Spleen (tissue), 13 donors: ENCODE measurements at places on chromosomes 12 and 14. TPM values are rescaled to one million over a fixed set of nuclear protein-coding genes. Genes with fewer than 3 reads are reported as not detected.

DNA sequence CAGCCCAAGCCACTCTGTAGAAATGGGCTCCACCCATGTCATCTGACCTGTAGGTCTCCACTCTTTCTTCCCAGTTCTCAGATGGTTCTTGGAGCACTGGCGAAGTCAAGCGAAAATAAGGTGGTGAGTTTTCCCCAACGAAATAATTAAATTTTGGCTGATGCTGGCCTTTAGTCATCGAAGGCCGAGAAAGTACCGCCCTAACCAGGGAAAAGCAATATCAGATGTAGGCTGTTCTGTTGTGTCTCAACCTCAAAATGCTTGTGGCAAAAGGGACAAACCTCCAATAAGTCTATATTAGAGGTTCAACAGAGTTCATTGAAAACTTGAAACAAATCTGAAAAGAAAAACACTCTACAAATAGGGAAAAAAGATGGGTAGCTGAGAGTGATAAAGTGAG lies 48.6 kb upstream of the BCAT1 start:
- H3K27me3 ChIP-seq: no peaks in the 10 kb centered on the region
- H3K4me1 ChIP-seq: peaks cover 33% of the 10 kb centered on the region
- no peak overlapping the region for H3K4me3 ChIP-seq
- peak overlapping the region; percentile 61 for H3K27ac ChIP-seq
- H3K36me3 ChIP-seq: no peaks in the 10 kb centered on the region
- DNase-seq: no peak

- H3K4me3 ChIP-seq: no peak overlapping the region
- no peaks in the 10 kb centered on the region for H3K4me1 ChIP-seq
- no peak for DNase-seq
- H3K36me3 ChIP-seq: no peaks in the 10 kb centered on the region
These were observed 44.2 kb downstream of the SOCS2 start for GRCh38 chr12:93616584-93617101.

The RNF212B gene
- polyA plus RNA-seq: not detected

The PIGH gene
- 24.8 TPM for polyA plus RNA-seq

The PXMP2 gene
- 7.7 TPM for polyA plus RNA-seq

DNA sequence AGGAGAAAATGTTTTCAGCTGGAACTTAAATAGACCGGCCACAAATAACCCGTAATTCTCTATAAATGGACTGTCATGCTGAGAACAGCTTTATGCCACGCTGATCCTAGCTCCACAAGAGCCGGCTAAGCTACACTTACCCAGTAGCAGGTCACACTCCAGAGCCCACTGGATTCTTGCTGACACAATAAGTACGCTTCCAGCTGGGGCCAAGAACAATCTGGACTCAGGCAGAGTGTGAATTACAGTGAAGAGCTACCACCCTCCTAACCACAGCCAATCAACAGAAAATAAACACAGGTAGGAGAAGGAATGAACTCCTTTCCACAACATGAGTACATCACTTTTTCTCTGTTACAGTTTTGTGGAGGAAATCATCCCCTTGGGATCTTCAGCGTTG lies 531.3 kb downstream of the GALC start:
- no peak overlapping the region for H3K4me3 ChIP-seq
- H3K36me3 ChIP-seq: no peaks in the 10 kb centered on the region
- no peak overlapping the region for H3K27ac ChIP-seq
- no peaks in the 10 kb centered on the region for H3K4me1 ChIP-seq
- no peaks in the 10 kb centered on the region for H3K27me3 ChIP-seq

GRCh38 chr14:80344208-80344607 lies 132.9 kb upstream of the DIO2 start:
- H3K27ac ChIP-seq: no peak overlapping the region
- no peaks in the 10 kb centered on the region for H3K36me3 ChIP-seq
- no peak for DNase-seq

- H3K4me1 ChIP-seq: no peaks in the 10 kb centered on the region
- H3K27ac ChIP-seq: no peak overlapping the region
- no peak for DNase-seq
These were observed 6.9 kb downstream of the FAM186B start for GRCh38 chr12:49598527-49598926.

DNA sequence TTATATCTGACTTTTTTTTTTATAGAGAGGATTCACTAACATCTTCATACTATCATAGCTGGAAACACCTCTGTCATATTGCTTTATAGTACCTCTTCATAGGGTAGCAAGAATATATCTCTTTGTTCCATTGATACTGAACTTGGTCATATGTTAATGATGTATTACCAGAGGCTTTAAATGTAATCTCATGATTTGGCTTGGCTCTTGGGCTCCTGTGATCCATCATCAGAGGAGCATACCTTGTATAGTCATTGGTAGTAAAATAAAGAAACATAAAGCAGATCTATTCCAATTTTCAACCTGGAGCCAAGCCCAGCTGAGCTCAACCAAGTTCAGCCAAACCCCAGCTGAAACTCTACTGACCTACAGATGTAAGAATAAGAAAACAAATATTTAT lies 43.2 kb upstream of the GRIN2B start:
- no peak for DNase-seq
- H3K4me3 ChIP-seq: no peak overlapping the region
- H3K36me3 ChIP-seq: no peaks in the 10 kb centered on the region

The CBLN3 gene
- polyA plus RNA-seq: 13.8 TPM

DNA sequence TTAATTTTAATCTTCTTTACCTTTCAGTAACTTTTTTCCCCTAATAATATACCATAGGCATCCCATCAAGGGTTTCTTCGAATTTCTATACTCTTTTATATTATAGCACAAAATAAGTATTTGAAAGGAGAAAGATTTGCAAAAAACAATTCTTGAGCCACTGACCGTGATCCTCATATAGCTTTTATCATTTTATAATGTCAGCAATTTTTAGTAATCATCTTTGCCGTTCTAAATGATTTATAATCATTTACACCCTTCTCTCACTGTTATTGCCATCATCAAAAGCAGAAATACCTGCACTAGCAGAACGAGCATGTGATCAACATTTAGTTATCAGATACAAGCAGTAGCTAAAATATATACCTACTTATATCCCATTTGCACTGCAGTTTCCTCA lies 16.9 kb downstream of the PTPRQ start:
- no peak overlapping the region for H3K4me3 ChIP-seq
- H3K4me1 ChIP-seq: no peaks in the 10 kb centered on the region
- no peak overlapping the region for H3K27ac ChIP-seq
- H3K27me3 ChIP-seq: no peaks in the 10 kb centered on the region
- no peaks in the 10 kb centered on the region for H3K36me3 ChIP-seq
- no peak for DNase-seq

DNA sequence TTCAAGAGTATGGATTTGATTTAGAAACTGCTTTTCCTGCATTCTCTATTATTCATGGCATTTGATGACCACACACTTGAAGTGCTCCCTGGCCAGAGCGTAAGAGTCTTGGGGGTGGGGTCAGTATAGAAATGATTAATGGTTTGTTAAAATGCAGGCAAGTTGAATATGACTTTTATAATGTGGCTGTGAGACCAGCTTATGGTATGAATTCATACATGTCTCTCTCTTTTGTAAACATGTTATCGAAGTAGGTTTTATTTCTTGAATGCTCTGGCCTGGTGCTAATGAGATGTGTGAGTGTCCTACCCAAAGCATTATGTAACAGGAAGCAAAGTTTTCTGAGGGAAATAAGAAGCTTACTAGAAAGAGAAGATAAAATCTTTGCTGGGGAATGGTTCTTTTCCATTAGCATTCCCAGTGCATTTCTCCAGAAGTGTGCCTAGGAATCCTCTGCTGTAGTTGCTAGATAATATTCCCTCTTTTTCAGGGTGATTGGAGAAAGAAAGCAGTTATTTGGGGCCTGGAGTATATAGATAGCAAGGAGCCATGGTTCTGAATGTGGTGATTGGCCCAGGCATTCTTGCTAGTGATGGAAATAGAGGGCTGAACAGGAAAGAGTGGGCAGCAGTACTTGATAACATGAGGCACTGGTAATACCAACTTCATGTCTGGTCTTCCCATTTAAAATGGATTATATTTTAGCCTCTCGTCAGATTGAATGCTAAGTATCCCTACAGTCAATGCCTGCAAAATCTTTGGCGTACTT lies 289.7 kb downstream of the RAD51B start:
- H3K4me1 ChIP-seq: peaks cover 3% of the 10 kb centered on the region
- no peak overlapping the region for H3K27ac ChIP-seq
- H3K27me3 ChIP-seq: no peaks in the 10 kb centered on the region
- DNase-seq: no peak
- no peak overlapping the region for H3K4me3 ChIP-seq

- H3K27me3 ChIP-seq: no peaks in the 10 kb centered on the region
- peaks cover 50% of the 10 kb centered on the region for H3K4me1 ChIP-seq
- peak within 1 kb of the TSS; percentile 98 for H3K27ac ChIP-seq
- H3K36me3 ChIP-seq: no peaks in the 10 kb centered on the region
These were observed at the start of the genes C12orf57 and RNU7-1 for GRCh38 chr12:6943722-6944380. Gene C12orf57 (plus strand): TSS chr12:6944022. CDS start chr12:6944122, 100 bp downstream. Gene RNU7-1 (plus strand): TSS chr12:6943816.

The FAIM2 gene
- 0.04 TPM for polyA plus RNA-seq

The SMIM41 gene
- 1.7 TPM for polyA plus RNA-seq

The GALNT6 gene
- 8.5 TPM for polyA plus RNA-seq

The SLCO1B3 gene
- not detected for polyA plus RNA-seq

- no peaks in the 10 kb centered on the region for H3K36me3 ChIP-seq
- H3K27me3 ChIP-seq: no peaks in the 10 kb centered on the region
- H3K4me1 ChIP-seq: no peaks in the 10 kb centered on the region
- DNase-seq: no peak
- H3K27ac ChIP-seq: no peak overlapping the region
- no peak overlapping the region for H3K4me3 ChIP-seq
These were observed 676.0 kb downstream of the SLC16A7 start for GRCh38 chr12:60271816-60272215.

GRCh38 chr12:4859478-4860210 lies 50.1 kb upstream of the KCNA1 start:
- no peak overlapping the region for H3K27ac ChIP-seq
- H3K4me1 ChIP-seq: peaks cover 8% of the 10 kb centered on the region
- no peaks in the 10 kb centered on the region for H3K27me3 ChIP-seq

The PTCSC3 gene
- not detected for polyA plus RNA-seq

- no peaks in the 10 kb centered on the region for H3K4me1 ChIP-seq
- no peak overlapping the region for H3K27ac ChIP-seq
- DNase-seq: no peak
- H3K27me3 ChIP-seq: no peaks in the 10 kb centered on the region
- H3K36me3 ChIP-seq: no peaks in the 10 kb centered on the region
- H3K4me3 ChIP-seq: no peak overlapping the region
These were observed 2.8 kb downstream of the KLRC4 start for GRCh38 chr12:10406725-10407124.

- no peak for DNase-seq
- H3K27ac ChIP-seq: no peak overlapping the region
- no peak overlapping the region for H3K4me3 ChIP-seq
- H3K27me3 ChIP-seq: no peaks in the 10 kb centered on the region
- H3K36me3 ChIP-seq: peaks cover 93% of the 10 kb centered on the region
These were observed 38.6 kb upstream of the TPH2 start for GRCh38 chr12:71900091-71900490.

- H3K27me3 ChIP-seq: no peaks in the 10 kb centered on the region
- H3K36me3 ChIP-seq: no peaks in the 10 kb centered on the region
- no peaks in the 10 kb centered on the region for H3K4me1 ChIP-seq
- no peak for DNase-seq
These were observed 12.9 kb downstream of the TMEM117 start for GRCh38 chr12:43848786-43849185.

GRCh38 chr12:128942960-128943477 lies 89.7 kb downstream of the GLT1D1 start:
- H3K4me1 ChIP-seq: peaks cover 5% of the 10 kb centered on the region
- no peaks in the 10 kb centered on the region for H3K36me3 ChIP-seq
- no peak overlapping the region for H3K27ac ChIP-seq
- no peak overlapping the region for H3K4me3 ChIP-seq
- DNase-seq: no peak
- H3K27me3 ChIP-seq: no peaks in the 10 kb centered on the region

- H3K27me3 ChIP-seq: no peaks in the 10 kb centered on the region
- H3K4me3 ChIP-seq: no peak overlapping the region
- no peak overlapping the region for H3K27ac ChIP-seq
- H3K36me3 ChIP-seq: no peaks in the 10 kb centered on the region
- no peak for DNase-seq
These were observed 77.0 kb upstream of the FGD4 start for GRCh38 chr12:32322354-32322753.

DNA sequence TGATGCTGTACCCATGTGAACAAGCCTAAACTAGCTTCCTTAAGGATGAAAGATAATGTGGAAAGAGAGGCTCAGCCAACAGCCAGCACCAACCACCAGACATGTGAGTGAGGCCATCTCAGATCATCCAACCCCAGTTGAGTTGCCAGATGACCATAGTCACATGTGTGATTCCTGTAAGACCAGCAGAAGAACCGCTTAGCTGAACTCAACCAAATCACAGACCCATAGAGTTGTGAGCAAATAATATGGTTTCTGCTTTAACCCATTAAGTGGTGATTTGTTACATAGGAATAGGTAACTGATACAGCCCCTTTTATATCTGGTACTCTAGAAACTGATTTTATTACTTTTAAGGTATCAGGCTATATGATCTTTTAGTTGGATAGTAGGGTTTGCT lies 17.6 kb upstream of the ELK3 start:
- H3K27me3 ChIP-seq: no peaks in the 10 kb centered on the region
- H3K36me3 ChIP-seq: no peaks in the 10 kb centered on the region
- no peak for DNase-seq
- no peak overlapping the region for H3K4me3 ChIP-seq
- no peak overlapping the region for H3K27ac ChIP-seq

- H3K4me1 ChIP-seq: peaks cover 45% of the 10 kb centered on the region
- no peak for DNase-seq
- no peak overlapping the region for H3K4me3 ChIP-seq
- no peaks in the 10 kb centered on the region for H3K36me3 ChIP-seq
- no peak overlapping the region for H3K27ac ChIP-seq
These were observed 66.5 kb upstream of the GZMB start for GRCh38 chr14:24700511-24700910.

DNA sequence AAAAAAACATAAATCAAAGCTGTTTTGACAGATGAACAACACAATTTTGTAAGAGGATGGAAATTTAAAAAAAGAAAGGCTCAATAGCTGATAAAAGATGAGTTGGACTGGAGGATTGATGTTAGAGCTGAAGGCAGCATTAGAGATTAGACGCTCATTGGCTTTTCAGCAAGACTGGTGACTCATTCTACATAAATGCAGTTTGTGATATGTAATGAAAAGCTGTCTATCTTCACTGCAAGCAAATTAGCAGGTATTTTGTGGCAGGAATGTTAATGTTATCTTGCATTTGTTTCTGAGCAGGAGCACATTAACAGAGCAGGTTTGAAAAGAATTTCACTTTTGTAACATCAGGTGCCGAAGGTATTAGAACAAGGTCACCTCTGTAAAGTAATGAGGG lies 442.7 kb upstream of the NOVA1 start:
- DNase-seq: no peak
- H3K4me1 ChIP-seq: no peaks in the 10 kb centered on the region
- no peak overlapping the region for H3K27ac ChIP-seq

The AMIGO2 gene
- polyA plus RNA-seq: 10.8 TPM

The CNTN1 gene
- 1.4 TPM for polyA plus RNA-seq

DNA sequence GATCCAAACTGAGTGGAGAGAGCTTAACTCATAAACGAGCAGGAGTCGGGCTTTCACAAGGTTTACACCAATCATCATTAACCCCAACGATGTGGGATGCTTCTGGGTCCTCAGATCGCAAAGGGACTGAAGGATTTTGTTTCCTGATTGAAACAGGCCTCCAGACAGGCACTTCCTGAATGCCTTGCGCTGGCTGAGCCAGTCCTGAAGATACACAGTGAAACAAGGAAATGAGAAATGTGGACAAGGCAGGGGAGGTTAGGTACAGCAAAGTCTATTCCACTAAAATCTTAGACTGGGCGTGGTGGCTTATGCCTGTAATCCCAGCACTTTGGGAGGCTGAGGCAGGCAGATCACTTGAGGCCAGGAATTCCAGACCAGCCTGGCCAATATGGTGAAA lies 30.7 kb downstream of the RBM19 start:
- H3K4me3 ChIP-seq: no peak overlapping the region
- no peaks in the 10 kb centered on the region for H3K27me3 ChIP-seq
- no peaks in the 10 kb centered on the region for H3K36me3 ChIP-seq

The INSM2 gene
- polyA plus RNA-seq: not detected
